ENCODE measurements at places on chromosomes 3 and 15. TPM values are rescaled to one million over a fixed set of nuclear protein-coding genes. Genes with fewer than 3 reads are reported as not detected.

The GXYLT2 gene
- total RNA-seq = 14.1 TPM

The FBXO40 gene
- not detected for total RNA-seq

The GAP43 gene
- under 0.01 TPM for total RNA-seq

The PCSK6 gene
- total RNA-seq = 1.0 TPM

The NRG4 gene
- not detected for total RNA-seq

The CTDSPL2 gene
- total RNA-seq = 65.7 TPM

The CPNE4 gene
- total RNA-seq = not detected

The TIMP4 gene
- 9.8 TPM for total RNA-seq

The TRPC1 gene
- total RNA-seq = 56.5 TPM

The WNT7A gene
- total RNA-seq = not detected

The SPG11 gene
- total RNA-seq = 95.9 TPM

The TADA3 gene
- total RNA-seq = 87.9 TPM

The ABHD2 gene
- total RNA-seq = 84.9 TPM

The C3orf22 gene
- total RNA-seq = not detected

The CA12 gene
- 48.4 TPM for total RNA-seq

The SLC9C1 gene
- total RNA-seq = not detected

The REC114 gene
- total RNA-seq = not detected

The ST3GAL6 gene
- total RNA-seq = 2.6 TPM

The MST1R gene
- total RNA-seq = 1.5 TPM

The IL17RC gene
- 21.3 TPM for total RNA-seq

The GDPGP1 gene
- total RNA-seq = 6.2 TPM

The SEMA3F gene
- total RNA-seq = 9.7 TPM

The MCF2L2 gene
- under 0.01 TPM for total RNA-seq

The CNTN6 gene
- total RNA-seq = not detected

The GRAMD2A gene
- total RNA-seq = 0.77 TPM

The ARHGAP31 gene
- 3.5 TPM for total RNA-seq

The SKOR1 gene
- total RNA-seq = 0.17 TPM

The SPSB4 gene
- not detected for total RNA-seq

The SPTBN5 gene
- total RNA-seq = 0.26 TPM

The NR1I2 gene
- under 0.01 TPM for total RNA-seq

The B3GALNT1 gene
- 13.1 TPM for total RNA-seq

The AVEN gene
- 24.7 TPM for total RNA-seq

The NAALADL2 gene
- 11.6 TPM for total RNA-seq

The CASR gene
- not detected for total RNA-seq

The HYAL1 gene
- 1.8 TPM for total RNA-seq

The CEP19 gene
- total RNA-seq = 4.4 TPM

The GRK7 gene
- not detected for total RNA-seq

The TRPM1 gene
- not detected for total RNA-seq

The EMC7 gene
- total RNA-seq = 47.7 TPM

The COL6A5 gene
- under 0.01 TPM for total RNA-seq

The RAP2B gene
- 27.1 TPM for total RNA-seq

The PFKFB4 gene
- 6.7 TPM for total RNA-seq

The SH2D7 gene
- total RNA-seq = not detected

The WDR72 gene
- not detected for total RNA-seq

The FBXW12 gene
- not detected for total RNA-seq

The CHRNA7 gene
- total RNA-seq = 0.26 TPM

The GNAT1 gene
- total RNA-seq = not detected

The ACP3 gene
- total RNA-seq = 3.5 TPM

The CFAP91 gene
- total RNA-seq = 0.77 TPM

The NEO1 gene
- total RNA-seq = 31.6 TPM

The CLEC3B gene
- total RNA-seq = 56.3 TPM

The BNC1 gene
- 7.7 TPM for total RNA-seq

The ULK4 gene
- total RNA-seq = 9.7 TPM

The ADAMTSL3 gene
- total RNA-seq = 0.26 TPM

The GOLGA8J gene
- not detected for total RNA-seq

The STRA6 gene
- total RNA-seq = 0.17 TPM

The APH1B gene
- 15.4 TPM for total RNA-seq
